ENCODE measurements at places on chromosomes 12 and 14.

GRCh38 chr14:95106971-95107370, 50.4 kb downstream of the DICER1 start:
- no peak for DNase-seq

DNA sequence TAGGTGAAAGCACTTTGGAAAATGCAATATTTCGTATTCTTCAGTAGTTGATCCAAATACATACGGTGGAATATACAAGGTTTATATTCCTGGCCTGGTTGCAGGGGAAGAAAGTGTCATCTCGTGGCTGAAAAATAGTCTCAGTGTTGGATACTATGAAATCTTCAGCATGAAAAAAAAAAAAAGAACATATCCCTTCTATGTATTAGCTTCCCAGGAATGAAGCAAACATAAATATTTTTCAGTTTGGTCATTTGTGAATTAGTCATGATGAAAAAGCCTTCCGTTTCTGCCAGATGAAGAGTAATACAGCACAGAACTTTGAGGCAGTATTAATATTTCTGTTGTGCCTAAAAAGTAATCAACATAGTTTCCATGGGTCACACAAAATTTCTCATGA, 36.7 kb downstream of the FLRT2 start:
- DNase-seq, result no peak

- DNase-seq, result no peak
These were observed 311.7 kb upstream of the FKBP4 start for GRCh38 chr12:2482938-2483660.

DNA sequence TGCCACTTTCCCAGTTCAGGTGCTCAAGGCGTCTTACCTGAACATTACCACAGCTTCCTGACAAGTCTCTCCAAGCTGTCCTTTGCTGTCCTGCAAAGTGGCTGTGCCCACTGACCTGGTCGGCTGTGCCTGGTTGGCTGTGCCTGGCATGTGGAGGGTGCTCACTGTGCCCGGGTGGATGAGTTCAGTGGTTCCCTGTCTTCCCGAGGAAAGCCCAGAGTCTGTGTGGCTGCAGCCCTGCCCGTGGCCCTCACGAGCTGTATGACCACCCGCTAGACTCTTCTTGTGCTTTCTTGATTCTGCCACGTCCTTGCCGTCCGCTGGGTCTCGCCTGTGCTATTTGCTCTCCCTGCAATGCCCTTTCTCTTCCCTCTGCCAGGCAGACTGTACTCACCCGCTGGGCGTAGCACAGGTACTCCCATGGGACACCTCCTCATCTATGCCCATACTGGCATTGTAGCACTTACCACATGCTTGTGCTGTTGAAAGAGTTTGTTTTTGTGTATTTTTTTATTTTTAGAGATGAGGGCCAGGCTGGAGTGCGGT, 95.9 kb downstream of the TSPAN9 start:
- DNase-seq, result no peak

- DNase-seq, result no peak
These were observed 47.8 kb downstream of the TESPA1 start for GRCh38 chr12:54936736-54937135.

- no peak for DNase-seq
These were observed 72.3 kb downstream of the C12orf42 start for GRCh38 chr12:103423516-103423910.

DNA sequence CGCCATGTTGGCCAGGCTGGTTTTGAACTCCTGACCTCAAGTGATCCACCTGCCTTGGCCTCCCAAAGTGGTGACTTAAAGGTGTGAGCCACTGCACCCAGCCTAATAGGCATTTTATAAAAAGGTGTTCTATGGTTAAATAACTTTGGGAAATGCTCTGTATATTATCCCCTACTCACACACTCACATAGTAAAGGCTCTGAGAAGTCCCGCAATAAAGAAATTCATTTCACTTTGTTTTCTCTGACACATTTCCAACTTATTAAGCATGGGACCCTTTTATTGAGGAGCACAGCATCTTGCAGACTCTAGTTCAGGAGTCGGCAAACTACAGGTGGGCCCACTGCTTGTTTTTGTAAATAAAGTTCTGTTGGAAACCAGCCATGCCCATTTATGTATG, 63.9 kb downstream of the RNFT2 start:
- no peak for DNase-seq

DNA sequence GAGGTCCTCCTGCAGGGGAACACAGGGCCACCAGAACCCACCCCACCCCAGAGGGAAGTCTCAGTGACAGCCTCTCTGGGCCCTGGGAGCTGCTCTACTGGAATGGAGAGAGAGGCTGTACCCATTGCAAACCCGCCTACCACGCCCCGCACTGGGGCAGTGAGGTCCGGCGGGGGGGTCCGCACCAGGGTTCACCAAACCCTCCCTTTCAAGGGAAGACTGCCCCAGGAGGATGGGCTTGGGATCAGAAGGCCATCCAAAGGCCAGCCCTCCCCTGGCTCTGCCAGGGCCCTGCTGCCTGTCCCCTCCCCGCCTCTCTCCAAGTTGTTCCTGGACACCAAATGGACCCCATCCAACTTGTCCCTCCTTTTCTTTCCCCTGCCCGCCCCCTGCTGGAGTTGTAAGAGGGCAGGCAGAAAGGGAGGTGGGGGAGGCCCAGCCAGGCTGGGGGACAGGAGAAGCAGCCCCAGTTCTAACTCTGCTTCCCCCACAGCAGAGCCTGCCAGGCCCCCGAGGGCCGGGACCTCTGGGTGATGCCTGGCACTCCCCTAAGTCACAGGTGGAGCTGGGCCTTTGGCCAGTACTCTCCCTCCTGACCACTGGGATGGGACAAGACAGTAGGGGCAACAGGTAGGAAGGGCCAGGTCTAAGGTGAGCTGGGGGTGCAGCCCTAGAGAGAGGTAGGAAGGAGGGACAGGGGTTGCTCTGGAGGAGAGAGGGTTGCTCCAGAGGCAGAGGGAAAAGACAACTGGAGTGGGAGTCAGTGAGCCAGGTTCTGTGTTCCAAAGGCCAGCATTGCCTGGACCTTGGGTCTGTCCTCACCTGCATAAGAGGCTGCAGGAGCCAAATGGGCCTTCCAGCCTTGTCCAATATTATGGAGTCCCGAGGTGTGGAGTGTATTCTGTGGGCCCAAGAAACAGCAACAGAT, 3.2 kb upstream of the DIO3 start:
- no peak for DNase-seq

DNA sequence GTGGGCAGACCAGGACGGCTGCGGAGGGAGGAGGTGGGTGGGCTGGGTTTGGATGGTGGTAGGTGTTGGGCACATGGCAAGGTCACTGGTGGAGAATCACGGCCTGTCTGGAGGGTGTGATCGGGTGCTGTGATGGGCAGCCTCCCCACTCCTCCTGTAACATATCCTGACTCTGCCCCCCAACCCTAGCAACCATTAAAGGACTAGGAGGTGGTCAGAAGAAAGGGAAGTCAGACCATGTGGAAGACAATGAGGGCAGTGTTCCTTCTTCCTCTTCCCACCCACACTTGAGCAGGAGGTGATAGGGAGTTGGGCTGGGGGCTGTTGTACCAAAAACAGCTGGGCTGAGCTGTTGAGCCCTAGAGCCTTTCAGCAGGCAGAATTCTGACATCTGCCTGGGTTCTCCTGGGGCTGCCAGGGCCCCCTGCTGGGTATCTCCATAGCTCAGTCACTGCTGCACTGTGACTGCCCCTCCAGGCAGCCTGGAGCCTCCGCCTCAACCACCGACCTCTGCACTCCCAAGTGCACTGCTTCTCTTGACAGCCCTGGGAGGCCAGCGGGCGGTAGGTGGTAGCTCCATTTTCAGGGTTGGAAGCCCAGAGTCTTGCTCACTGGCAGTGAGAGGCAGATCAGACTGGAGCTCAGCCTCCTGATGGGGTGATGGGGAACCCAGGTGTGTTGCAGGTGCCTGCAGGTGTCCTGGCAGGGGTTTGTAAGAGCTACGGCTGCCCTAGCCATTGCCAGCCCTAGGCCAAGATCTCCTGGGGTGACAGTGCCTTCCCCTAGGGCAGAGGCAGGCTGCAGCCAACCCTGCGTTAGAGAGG, 15.4 kb downstream of the VASH1 start:
- DNase-seq, result no peak
